ENCODE measurements at places on chromosomes 3 and 15. TPM values are rescaled to one million over a fixed set of nuclear protein-coding genes. Genes with fewer than 3 reads are reported as not detected.

The ARIH1 gene
- total RNA-seq, result 177 TPM

The PSMD2 gene
- total RNA-seq, result 207 TPM

GRCh38 chr3:195348426-195349115 is 77.6 kb upstream of the XXYLT1 start:
- H3K27ac ChIP-seq, result no peak overlapping the region
- peaks cover 1% of the 10 kb centered on the region for H3K36me3 ChIP-seq
- H3K4me3 ChIP-seq, result no peak overlapping the region
- no peak for DNase-seq

DNA sequence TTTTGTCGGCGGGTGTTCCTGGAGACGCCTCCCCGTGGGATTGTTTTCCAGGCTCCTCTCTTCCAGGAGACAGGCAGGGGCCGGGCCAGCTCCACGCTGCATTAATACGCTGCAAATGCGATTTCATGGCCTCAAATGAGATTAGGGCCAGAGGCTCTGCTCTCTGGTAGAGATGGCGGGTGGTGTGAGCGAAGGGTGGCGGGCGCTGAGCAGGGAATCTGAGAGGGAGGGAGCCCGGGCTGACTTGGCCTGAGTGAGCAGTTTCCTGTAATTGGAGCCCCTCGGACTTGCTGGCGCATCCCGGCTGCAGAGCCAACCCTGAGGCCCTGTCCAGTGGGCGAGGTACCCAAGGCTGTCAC is 7.4 kb upstream of the CCDC33 start:
- no peak overlapping the region for H3K4me3 ChIP-seq
- peaks cover 2% of the 10 kb centered on the region for H3K4me1 ChIP-seq
- no peak overlapping the region for H3K27ac ChIP-seq
- no peak for DNase-seq

GRCh38 chr3:175346573-175347356 is 487.6 kb downstream of the NAALADL2 start:
- no peaks in the 10 kb centered on the region for H3K4me1 ChIP-seq

GRCh38 chr15:76533995-76534394 is 197.4 kb downstream of the ISL2 start:
- no peaks in the 10 kb centered on the region for H3K4me1 ChIP-seq
- no peak for DNase-seq
- H3K27ac ChIP-seq, result no peak overlapping the region
- no peaks in the 10 kb centered on the region for H3K27me3 ChIP-seq

- DNase-seq, result no peak
- H3K4me3 ChIP-seq, result no peak overlapping the region
- H3K36me3 ChIP-seq, result peaks cover 17% of the 10 kb centered on the region
- H3K27me3 ChIP-seq, result no peaks in the 10 kb centered on the region
- peaks cover 10% of the 10 kb centered on the region for H3K4me1 ChIP-seq
- H3K27ac ChIP-seq, result no peak overlapping the region
Observed at GRCh38 chr3:149881879-149882278, 68.9 kb downstream of the RNF13 start.

- no peaks in the 10 kb centered on the region for H3K36me3 ChIP-seq
- H3K4me3 ChIP-seq, result no peak overlapping the region
- DNase-seq, result no peak
- H3K27me3 ChIP-seq, result no peaks in the 10 kb centered on the region
Observed at GRCh38 chr3:147886879-147887278, 477.7 kb downstream of the ZIC1 start.

All from activated CD4-positive, alpha-beta T cell treated with anti-CD3 and anti-CD28 coated beads for 36 hours (primary cell).